ENCODE measurements at places on chromosomes 6 and 20.

GRCh38 chr6:40540790-40541189 is 46.4 kb downstream of the LRFN2 start:
- no peak for DNase-seq

DNA sequence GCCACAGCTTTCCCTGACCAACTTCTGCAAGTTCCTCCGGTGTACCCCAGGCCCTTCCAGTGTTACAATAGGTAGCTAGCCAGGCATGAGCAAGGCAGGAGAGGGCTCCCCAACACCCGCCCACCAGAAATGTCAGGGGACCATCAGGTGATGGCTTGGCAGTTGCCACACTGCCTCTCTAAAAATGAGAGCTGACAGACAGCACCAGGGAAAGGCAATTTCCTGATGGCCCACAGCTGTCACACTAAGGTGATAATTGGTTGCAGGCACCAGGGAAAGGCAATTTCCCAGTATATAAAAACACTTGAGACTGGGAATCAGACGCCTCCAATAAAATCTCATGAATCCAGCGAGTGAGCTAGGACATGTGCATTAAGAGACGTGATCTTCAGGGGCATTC is 49.9 kb downstream of the PXDC1 start:
- DNase-seq = no peak

DNA sequence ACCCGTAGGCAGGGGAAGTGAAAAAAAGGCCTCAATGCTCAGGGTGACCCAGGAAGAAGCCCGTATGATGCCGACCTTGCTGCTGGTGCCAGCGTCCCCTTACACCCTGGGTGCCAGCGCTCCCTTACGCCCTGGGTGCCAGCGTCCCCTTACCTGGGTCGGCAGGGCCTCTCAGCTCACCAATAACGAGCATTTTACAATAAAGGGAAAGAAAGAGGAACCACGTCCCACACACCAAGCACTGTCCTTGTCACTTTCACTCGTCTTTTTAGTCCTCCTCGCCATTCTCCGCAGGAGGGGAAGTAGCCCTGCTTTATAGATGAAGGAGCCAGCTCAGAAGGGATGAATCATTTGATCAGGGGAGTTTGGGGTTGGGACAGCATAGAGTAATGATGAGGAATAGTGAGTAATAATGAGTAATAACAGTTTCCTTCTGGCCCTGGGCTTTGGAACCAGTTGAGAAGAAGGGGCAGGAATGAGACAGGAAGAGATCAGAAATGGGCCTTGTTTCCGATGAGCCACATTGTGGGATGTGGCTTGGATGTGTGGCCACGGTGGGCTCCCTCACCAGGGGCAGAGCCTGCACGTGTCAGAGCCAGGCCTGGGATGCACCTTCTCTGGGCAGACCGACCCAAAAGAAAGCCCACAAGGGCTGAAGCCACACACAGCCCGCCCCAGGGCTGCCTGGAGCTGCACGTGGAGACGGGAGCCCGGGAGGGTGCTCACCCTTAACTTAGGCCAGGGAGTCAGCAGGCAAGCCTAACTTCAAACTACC is 75.7 kb downstream of the SYNJ2 start:
- peak; percentile 98 for DNase-seq

DNA sequence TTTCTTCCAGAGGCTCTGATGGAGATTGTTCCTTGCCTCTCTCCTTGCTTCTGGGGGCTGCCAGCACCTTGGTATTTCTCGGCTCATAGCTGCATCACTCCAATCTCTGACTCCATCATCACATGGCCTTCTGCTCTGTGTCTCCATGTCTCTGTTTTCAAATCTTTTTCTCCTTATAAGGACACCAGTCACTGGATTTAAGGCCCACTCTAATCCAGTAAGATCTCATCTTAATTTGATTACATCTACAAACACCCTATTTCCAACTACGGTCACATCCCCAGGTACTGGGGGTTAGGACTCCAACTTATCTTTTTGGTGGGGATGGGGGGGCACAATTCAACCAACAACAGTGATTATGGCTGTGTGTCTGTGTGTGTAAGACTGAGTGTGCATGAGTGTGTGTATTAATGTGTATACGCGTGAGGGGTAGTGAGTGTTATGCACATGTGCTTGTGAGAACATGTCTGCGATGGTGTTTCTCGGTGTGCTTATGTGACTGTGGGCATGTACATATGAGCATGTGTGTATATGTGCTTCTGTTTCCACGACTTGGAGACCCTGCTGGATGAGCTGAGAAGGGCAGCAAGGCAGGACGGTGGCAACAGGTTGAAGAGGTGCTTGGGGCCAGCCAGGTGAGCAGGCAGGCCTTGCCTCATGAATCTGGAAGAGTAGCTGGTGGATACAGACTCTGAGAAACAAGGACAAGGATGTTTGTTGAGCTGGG is 130.5 kb downstream of the MRPL14 start:
- DNase-seq = no peak

DNA sequence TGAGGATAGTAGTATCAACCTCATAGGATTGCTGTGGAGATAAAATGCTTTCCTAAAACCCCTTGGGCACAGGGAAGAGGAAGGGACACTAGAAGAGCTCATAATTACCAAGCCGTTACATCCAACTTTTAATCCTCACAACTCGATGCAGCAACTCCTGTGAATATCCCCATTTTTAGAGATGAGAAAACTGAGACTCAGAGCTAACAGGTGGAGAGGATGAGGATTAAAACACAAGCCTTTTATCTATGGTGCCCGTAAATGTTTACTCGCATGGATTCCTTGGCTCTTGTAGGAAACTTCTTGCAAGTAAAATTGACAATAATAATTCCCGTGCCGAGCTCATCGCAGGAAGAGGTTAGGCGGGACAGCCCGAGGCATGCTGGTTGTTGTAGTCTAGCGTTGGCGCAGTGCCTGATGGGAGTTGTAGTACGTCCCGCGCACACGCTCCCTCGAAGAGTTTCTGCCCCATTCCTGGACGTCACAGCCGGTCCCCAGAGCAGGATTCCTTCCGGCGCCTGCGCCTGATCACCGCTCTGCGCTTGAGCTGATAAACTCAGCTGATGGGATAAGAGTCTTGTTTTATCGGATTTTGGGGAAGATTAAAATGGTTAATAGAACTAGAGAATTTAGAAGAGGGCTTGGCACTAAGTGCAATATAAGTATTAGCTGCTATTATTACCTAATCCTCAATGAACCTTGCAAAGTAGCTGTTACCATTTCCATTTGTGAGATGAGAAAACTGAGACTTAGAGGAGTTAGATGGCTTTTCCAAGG is 2.8 kb upstream of the UBE2V1 start:
- DNase-seq = peak; percentile 97

- DNase-seq = no peak
Observed at GRCh38 chr20:31835554-31835953, 9.8 kb downstream of the FOXS1 start.

DNA sequence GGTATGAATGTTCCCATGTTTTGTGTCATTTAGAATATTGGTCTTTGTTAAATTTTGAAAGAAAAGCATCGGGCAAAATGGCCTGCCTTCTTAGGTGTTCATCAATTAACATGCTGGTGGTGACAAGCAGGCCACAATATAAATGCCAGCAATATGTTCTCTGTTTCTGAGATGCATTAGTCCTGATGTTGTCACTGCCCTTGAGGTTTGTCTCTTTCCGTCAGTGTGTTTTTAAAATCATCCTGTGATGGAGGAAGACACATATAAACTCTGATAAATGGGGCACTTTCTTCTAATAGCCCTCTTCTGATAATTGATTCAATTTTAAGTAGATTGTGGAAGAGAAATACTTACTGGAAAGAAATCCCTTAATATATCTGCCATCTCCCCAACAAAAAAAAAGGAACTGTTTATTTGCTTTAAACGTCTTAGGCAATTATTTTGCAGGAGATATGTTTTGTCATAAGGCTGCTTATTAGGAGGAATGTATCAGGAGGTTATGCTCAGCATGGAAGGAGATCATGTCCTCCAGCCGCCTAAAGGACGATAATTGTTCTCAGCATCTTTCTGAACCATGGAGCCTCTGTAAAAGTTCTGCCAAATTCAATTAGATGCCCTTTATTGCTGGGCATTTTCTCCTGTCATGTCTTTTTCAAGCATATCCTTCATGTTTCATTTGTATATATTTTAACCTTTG is 134.1 kb downstream of the COL9A1 start:
- DNase-seq = no peak

GRCh38 chr6:146111881-146112450 is 83.1 kb downstream of the GRM1 start:
- DNase-seq = no peak

DNA sequence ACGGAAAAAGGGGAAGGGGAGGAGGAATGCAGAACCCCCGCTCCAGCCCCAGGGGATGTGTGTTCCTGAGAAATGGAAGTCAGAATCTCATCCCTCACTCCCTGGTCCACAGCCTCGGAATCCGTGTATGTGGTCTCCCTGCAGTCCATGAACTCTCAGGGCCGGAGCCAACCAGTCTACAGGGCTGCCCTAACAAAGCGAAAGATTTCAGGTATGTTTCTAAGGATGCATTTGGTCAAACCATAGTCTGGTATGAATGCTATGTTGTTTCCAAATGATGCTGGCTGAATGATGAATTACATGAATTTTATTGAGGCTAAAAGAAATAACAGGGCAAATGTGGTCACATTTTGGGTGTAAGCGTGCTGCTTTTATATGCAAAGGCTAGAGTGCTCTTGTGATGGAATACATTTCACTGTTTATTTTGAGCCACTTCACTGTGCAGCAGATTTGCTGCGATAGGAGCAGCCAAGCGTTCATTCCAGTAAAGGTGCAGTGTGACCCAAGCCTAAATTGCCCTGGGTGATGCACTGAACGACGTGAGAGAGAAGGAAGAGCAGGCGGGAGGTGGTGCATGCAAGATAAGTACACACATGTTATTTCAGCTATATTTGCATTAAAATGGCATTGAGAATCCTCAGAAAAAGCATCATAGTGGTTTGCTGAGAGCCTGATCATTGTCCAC is 52.4 kb downstream of the FNDC1 start:
- DNase-seq = peak; percentile 7

- peak; percentile 39 for DNase-seq
Observed at GRCh38 chr20:5569021-5569420, 181.2 kb upstream of the SHLD1 start.

DNA sequence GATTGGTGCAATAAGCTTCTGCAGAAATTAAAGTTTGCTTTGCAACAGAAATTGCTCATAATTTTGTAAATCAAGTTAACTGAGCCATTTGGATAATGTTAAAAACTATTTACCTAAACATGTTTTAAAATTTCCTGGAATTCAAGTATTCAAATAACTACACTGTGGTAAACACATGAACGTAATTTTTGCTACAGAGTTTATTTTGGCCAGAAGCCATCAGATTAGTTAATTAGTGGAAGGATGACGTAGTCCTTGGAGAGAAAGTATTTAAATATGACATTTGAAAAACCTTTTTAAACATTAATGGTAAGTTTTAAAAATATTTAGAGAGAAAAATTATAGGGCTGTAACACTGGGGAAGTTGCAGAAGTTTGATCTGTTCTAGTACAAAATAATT is 121.2 kb upstream of the UST start:
- no peak for DNase-seq

- no peak for DNase-seq
Observed at GRCh38 chr20:3934624-3935023, 45.4 kb downstream of the PANK2 start.
